ENCODE measurements at places on chromosomes 4 and X. TPM values are rescaled to one million over a fixed set of nuclear protein-coding genes. Genes with fewer than 3 reads are reported as not detected.
A peak's percentile ranks its signal among the peaks of the same experiment; 100 is the strongest.

GRCh38 chrX:15834827-15835595, 19.6 kb downstream of the AP1S2 start:
- DNase-seq = no peak

DNA sequence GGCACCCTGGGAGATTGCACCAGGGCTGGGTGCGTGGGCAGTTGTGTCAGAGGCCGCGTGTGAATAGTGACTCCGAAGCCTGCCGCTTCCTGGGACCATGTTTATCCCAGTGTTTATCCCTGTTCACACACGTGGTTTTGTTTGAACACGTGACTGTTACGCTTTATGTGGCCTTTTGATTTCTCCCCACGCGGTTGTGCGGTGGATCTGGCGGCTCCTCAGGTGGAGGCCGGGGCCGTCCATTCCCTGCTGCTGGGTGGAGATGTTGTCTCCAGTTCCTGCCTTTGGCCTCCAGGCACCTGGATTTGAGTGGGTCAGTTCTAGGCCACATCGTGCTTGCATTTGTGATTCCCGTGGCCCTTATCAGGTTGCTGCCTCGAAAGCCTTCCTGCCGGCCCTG, 35.1 kb downstream of the NELFA start:
- no peak for DNase-seq

Gene DCLK2
- total RNA-seq = not detected

DNA sequence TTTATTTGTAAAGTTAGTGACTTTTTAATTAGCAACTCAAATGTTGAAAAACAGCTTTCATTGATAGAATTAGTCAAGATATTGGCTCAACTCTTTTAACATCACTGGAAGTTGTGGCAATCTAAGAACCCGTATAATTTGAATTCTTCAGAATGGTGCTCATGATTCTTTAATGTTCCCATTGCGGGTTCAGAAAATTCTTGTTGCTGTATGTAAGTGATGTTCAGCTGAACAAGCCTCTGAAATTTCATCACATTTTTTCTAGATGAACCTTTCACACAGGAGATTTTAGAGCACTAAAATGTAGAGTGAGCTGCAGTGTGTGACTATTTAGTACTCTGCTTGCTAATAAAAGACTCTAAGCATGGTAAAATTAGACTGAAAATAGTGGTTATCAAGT, 1317.7 kb downstream of the FSTL5 start:
- DNase-seq = no peak

- DNase-seq = no peak
Measured at GRCh38 chrX:109498434-109498833, 16.5 kb upstream of the GUCY2F start.

Gene RNF150
- 0.08 TPM for total RNA-seq

DNA sequence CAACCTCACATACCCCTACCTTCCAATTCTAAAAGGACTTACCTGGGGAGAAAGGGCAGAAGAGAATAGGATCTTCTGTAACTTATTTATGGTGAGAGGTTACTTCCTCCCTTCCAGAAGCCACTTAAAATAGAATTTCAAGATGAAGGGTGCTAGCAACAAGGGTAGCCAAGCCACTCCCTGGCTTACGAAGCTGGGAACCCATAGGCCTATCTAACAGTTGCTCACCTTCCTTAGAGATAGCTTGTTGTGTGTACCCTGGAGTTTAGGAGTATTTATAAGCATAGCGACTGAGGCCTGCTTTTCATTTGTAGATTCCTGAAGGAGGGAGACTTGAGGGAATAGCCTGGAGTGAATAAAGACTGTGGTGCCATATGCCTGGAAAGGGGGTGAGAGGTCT, 28.9 kb downstream of the XK start:
- no peak for DNase-seq

GRCh38 chr4:69092190-69092589, 4.1 kb upstream of the UGT2B7 start:
- DNase-seq = no peak

Gene USP46
- 6.1 TPM for total RNA-seq

DNA sequence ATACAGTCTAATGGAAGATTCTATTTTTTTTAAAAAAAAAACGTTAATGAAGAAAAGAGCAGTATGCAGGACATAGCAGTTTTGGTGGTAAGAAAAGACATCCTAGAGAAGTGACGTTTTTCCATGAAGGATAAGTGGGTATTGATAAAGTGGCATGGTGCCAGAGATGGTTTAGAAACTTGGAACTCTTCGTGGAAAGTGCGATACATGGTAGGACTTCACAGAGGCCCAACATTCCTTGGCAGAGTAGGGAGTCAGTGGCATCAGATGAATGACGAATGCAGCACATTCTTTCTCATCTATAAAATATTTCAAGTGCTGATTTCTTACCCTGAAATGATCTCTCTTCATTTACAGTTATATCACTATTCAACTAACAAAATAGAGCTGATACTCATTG, 298.7 kb downstream of the CCSER1 start:
- no peak for DNase-seq

- no peak for DNase-seq
Measured at GRCh38 chr4:123017636-123018395, 95.4 kb upstream of the NUDT6 start.

- DNase-seq = no peak
Measured at GRCh38 chr4:55270481-55270880, 75.6 kb upstream of the SRD5A3 start.

GRCh38 chr4:38949411-38950051, 81.9 kb downstream of the FAM114A1 start:
- peak; percentile 14 for DNase-seq

Gene RELL1
- 16.7 TPM for total RNA-seq

DNA sequence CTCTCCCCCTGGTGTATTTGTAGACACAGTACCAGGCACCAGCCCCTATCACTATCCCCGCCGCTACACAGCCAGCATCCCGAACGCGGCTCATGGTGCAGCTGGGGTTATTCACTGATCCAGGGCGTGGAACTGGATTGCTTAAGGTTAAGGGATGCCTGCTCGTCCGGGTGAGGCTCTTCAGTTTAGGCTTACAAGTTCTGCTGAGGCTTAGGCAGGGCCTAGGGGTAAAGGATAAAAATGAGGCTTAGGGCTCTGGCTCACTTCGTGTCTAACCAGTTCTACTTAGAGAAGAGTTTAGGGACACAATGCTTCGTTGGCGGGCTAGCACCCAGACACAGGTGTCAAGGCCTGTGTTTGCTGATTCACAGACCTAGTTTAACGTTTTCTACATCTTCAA, 2.2 kb downstream of the ARMCX2 start:
- no peak for DNase-seq

Gene PAGE5
- total RNA-seq = 1.5 TPM

GRCh38 chr4:164358400-164358799, 395.5 kb upstream of the SMIM31 start:
- no peak for DNase-seq

- no peak for DNase-seq
Measured at GRCh38 chrX:41923978-41924683, 777 bp upstream of the CASK start.

Gene GLOD5
- total RNA-seq = not detected

Gene UGT2A1
- total RNA-seq = not detected

GRCh38 chrX:71532078-71532752, 689 bp upstream of the OGT start:
- DNase-seq = peak; percentile 58

GRCh38 chr4:149723065-149723464, 92.6 kb downstream of the IQCM start:
- DNase-seq = no peak

- no peak for DNase-seq
Measured at GRCh38 chrX:37829721-37830120, 17.6 kb downstream of the DYNLT3 start.

DNA sequence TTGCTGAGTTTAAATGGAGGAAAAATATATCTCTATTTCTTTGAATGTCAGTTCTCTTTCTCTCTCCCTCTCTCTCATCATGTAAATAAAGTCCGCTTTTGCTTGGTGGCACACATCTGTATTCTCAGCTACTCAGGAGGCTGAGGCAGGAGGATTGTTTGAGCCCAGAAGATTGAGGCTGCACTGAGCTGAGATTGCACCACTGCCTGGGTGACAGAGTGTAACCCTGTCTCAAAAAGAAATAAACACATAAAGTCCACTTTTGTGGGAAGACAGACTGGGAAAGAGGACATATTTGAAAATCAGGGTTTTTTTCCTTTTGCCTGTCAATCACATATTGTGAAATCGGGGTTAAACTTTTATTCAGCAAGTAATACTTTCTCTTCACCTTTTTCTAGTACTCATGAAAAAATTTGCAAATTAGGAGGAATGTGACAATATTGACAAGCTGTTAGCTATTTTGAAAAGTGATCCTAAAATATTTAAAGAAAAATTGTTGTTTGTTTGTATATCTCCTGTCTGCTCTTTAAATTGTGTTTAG, 42.6 kb downstream of the PLS3 start:
- DNase-seq = no peak
